ENCODE measurements at places on chromosomes 5 and 9.

GRCh38 chr9:130837002-130837511 lies 2.0 kb downstream of the ABL1 start:
- no peak for DNase-seq

DNA sequence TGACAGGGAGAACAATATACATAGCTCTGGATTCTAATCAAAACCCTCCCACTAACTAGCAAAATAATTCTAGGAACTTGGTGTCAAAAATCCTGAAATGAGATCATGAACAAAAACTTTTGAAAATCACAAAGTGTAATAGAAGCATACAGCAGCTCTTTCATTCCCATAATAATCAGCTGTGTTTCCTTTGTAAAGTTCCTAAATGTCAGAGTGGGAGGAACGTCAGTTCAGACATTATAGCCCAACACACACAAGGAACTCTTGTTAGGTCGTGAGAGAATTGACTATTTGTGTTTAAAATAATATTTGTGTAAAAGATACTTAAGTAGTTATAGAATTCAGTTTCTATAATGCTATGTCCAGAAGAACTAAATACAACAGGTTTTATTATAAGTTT lies 312.8 kb downstream of the SEMA5A start:
- no peak for DNase-seq

DNA sequence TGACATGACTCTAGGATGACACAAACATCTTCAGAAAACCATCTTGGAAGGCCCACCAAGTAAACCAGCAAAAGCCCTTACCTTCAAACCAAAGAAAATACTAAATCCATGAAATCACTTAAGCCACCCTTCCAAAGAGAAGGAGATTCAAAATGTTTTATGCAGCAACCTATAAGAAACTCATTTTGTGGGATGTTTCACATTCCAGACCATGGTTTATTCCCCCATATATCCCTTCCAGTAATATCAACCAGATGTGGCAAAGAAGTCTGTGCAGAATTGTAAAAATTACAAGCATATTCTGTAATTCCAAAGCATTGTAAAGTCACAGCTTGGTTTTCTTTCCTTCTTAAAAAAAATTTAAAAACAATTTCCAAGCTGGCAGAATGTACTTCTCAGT lies 117.4 kb downstream of the SLIT3 start:
- no peak for DNase-seq

- DNase-seq: no peak
These were observed 98.9 kb downstream of the MAN2A1 start for GRCh38 chr5:109788596-109788995.
